ENCODE measurements at places on chromosomes 12 and 14.
A peak's percentile ranks its signal among the peaks of the same experiment; 100 is the strongest.

DNA sequence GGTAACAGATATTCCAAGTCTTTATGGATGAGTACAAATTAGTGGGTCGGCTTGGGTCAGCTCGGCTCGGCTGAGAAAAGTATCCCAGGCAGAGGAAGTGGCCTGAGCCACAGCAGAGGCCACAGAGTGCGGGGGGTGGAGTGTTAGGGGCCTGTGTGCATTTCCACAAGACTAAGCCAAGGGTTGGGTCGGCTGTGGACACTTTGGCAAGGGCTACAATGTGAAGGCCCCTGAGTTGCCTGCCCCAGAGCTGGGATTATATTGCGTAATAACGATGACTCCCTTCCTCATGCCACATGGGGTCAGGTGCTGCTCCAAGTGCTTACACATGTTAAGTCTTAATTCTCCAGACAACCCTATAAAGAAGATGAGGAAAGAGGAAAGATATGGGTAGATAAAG is 11.4 kb downstream of the EVL start:
- DNase-seq = no peak

GRCh38 chr14:68393259-68393658 is 399.6 kb downstream of the ZFP36L1 start:
- DNase-seq = no peak

- DNase-seq = no peak
These were observed 59.0 kb downstream of the CACNA1C start for GRCh38 chr12:2111826-2112225.

- DNase-seq = peak; percentile 46
These were observed 19.1 kb downstream of the BBOF1 start for GRCh38 chr14:74038020-74038859.

DNA sequence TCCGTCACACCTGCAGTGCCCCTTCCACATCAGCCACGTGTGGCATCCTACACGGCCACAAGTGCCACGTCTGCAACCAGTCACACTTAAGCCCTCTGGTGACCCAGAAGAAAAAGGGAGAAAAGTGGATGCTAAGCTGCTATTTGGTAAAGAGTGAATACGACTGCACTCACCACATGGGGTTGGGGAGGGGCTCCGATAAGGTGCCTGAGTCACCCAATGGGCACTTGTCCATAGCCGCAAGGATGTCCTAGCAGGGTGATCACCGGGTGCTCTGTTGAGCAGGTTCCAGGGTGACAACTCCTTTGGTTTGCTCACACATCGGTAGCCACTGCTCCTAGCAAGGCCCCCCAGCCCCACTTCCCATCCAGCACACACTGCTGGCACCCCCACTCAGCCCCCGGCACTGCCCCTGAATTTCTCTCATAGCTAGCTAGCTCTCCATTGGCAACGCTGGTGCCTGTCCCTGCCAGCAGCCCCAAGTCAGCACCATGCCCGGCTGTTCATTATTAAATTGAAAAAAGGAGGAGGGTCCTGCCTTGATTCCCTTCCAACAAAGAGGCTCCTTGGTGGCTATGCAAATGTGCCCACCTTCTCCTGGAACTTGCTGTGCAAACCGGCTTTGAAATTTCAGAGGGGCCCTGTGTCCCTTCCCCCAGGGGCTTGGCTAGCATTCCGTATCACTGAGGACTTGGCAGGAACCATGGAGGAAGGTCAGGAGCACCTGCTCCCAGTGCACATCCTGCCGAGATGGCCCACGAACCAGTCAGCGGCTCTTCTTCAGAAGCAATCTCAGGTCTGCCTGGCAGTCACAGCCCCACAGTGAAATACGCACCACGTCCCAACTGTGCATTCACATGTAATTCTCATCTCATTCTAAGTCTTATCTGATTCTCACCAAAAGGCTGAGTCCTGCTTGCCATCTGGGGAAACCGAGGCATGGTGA is 227.7 kb upstream of the DIO3 start:
- no peak for DNase-seq

GRCh38 chr14:94101748-94102147 is 8.8 kb upstream of the IFI27 start:
- DNase-seq = no peak
